ENCODE measurements at places on chromosomes 3 and 15.

DNA sequence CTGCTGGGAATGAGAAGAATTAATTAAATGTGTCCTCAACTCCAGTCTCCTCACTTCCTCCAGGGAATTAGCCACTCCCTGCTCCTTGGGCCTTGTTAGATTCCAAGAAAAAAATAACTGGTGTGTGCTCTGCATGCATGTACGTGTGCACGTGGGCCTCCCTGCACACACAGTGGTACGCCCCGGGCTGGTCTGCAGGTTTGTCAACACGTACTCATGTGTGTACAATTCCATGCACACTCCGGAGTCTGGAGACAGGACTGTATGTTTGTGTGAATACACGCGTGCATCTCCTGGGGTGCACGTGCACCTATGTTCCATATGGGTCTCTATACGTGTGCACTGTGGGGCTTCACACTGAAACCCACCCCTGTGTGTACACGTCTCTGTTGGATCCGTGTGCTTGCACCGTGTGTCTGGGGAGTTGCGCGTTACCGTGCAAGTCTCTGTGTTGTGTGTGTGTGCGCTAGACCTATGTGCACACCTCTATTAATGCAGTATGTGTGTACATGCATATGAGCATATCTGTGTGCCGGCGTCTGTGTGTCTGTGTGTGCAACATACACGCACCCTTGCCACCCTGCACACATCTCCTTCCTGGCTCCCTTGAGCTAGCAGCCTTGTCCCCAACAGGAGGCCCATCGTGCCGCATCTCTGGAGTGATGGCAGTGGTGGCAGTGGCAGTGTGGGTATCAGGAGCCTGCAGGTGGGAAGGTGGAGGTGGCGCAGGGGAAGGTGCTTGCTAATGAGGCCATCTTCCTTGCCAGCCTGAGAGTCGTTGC, 210.1 kb downstream of the TBC1D2B start:
- DNase-seq: no peak

DNA sequence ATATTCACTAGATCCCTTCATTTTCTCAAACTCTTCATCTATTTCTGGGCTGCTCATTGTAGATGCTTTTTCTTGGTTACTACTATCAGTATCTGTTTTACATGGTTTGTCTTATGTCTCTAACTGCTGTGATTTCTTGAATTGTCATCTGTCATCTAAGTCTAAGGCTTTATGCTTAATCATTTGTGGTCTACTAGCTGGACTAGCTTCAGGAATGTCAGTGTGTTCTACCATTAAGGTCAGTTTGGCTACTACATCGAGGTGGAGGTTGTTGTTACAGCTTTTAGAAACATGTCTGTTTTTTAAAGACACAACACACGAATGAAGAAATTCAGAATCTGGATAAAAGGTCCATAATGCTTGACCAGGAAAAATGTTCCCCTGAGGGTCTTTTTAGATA, 82.2 kb downstream of the ABI3BP start:
- DNase-seq: no peak

GRCh38 chr3:181839039-181839915, 127.6 kb downstream of the SOX2 start:
- DNase-seq: no peak

- DNase-seq: no peak
Measured at GRCh38 chr3:11195201-11195600, 40.9 kb downstream of the HRH1 start.

DNA sequence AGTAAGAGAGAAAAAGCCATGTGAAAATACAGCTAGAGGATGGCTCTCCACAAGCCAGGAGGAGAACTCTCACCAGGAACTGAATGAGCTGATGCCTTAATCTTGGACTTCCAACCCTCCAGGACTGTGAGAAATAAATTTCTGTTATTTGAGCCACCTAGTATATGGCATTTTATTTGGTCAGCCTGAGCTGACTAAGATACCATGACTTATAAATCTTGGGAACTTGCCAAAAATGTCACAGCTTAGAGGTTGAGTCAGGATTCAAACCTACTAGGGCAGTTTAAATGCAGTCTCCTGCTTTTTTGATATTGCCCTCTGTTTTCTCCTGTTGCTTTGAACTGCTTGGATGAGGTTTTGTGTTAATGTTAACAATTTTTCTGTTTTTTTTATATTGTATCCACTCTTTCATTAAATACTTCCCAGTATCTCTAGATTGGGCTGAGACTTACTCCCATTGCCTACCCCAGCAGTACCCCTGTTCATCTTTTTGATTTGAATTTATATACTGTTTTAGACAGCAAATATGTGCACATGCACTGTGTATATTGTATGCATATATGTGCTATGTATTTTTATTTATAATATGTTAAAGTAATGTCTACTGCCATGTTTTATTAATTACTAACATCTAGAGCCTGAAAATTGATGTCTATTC, 1223.2 kb downstream of the OTOL1 start:
- peak; percentile 49 for DNase-seq

DNA sequence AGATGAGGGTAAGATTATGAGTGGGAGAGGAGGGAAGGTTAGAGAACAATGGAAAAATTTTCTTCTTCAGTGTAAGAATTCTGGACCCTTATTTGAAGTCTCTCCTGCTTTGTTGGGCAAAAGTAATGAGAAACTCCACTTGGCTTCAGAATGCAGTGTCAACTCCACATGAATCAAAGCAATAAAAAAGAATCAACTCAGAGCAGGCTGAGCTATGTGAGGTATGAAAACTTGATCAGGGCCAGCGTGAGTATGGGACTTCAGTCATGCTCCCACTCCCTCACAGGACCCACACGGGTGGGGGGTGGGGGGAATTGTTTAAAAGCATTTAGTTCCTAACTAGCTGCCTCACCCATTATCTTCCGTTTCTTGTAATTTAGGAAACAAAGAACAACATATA, 502.2 kb downstream of the PDCD6IP start:
- no peak for DNase-seq

DNA sequence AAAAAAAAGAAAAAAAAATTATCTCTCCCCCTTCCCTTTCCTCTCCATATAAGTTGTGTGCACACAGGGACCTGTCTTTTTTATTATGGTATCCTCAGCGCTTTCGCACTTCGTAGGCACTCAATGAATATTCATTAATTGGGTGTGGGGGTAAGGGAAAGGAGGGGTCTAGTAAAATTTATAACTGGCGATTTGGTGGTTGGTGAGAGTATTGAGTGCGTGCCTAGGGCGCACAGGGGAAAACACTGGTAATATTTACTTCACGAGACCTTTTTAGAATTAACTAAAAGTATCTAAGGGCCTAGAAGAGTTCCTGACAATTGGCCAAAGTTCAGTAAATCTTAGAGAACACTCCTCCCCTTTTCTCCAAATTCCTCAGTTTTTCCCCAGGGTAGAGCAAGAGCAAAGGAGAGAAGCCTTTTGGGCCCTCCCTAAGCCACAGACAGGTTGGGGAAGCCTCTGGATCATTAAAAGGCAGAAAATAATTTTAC, 25.7 kb downstream of the TYRO3 start:
- DNase-seq: no peak

- DNase-seq: no peak
Measured at GRCh38 chr3:184549796-184550577, 11.6 kb upstream of the EPHB3 start.
